ENCODE measurements at places on chromosomes 7 and 10.
A peak's percentile ranks its signal among the peaks of the same experiment; 100 is the strongest.

DNA sequence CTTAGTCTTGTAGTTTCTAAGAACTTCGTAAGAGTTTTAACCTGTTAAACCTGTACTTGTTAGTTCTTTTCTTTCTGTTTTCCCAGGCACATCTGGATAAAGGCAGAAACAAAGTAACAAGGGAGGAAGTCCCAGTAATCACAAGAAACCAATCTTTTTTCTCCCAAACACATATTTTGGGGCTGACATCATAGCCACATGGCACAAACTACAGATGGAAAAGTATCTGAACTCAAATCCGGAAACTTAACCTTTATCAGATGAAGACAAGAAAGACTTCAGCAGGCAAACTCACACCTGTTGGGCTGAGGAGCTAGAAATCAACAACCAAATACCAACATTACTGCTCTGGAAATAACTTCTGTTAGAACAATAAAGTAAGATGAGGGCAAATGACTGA, 67.1 kb downstream of the CUBN start:
- DNase-seq, result no peak

DNA sequence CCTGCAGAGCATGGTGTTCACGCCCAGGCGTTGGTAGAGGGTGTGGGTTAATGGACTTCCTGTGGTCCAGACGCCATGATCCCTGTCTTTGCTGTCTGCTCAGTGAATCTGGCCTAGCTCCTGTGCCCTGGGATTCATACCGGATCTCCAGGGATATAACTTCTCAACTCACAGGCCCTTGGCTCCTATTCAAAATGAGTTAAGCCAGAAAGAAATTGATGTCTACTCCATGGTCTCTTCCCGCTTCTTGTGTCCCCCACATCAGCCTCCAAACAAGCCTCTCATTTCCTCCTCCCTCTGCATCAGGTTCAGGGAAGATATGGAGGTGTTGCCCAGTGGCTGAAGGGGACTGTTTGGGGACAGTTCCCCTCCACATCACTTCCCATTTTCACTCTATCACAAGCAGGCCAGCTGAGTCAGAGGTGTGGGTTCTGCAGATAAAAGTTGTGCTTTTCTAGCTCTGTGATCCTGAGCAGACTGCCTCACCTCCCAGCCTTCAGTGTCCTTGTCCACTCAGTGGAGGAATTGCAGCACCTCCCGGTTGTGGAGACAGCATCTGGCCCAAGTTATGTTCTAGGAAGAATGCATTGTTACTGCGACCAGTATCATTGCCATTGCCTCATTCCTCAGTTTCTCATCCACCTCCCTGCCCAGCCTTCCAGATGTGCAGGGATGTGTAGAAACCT, 22.5 kb downstream of the AKR1E2 start:
- DNase-seq, result no peak

DNA sequence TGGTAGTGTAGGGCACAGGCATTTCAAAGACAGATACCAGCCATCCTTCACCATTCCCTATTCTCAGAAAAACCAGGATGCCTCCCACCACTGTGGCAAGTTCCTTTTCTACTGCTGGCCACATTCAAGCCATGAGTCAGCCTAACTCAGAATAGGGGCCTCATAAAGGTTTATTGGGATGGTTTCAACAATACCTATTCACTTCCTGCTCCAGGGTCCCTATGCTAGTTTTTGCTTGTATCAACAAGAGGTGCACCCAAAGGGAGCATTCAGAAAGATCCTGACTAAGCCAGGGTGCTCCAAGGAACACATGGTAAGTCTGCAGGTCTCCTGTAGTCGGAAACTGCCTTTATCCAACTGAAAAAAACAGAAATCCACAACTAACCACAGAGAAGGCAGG, 76.9 kb upstream of the EGR2 start:
- no peak for DNase-seq

GRCh38 chr7:12422554-12423320, 19.1 kb upstream of the VWDE start:
- DNase-seq, result no peak

DNA sequence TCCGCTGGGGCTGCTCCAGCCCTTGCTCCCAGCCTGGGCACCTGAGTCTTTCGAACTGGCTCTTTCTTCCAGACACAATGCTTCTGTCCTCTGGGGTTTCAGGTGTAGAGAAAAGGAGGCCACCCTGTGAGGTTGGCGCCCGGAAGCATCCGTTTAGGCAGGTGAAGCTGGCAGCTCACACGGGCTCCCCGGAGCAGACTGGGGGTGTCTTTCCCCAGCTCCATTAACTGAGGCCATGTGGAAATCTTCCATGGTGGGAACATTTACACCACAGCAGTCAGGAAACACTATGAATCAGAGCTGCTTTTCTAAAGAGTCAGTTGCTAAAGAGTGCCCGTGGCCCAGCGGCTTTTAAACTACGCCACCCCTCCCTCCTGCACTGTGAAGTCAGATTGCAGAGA, 29.2 kb downstream of the PRKAG2 start:
- DNase-seq, result no peak

DNA sequence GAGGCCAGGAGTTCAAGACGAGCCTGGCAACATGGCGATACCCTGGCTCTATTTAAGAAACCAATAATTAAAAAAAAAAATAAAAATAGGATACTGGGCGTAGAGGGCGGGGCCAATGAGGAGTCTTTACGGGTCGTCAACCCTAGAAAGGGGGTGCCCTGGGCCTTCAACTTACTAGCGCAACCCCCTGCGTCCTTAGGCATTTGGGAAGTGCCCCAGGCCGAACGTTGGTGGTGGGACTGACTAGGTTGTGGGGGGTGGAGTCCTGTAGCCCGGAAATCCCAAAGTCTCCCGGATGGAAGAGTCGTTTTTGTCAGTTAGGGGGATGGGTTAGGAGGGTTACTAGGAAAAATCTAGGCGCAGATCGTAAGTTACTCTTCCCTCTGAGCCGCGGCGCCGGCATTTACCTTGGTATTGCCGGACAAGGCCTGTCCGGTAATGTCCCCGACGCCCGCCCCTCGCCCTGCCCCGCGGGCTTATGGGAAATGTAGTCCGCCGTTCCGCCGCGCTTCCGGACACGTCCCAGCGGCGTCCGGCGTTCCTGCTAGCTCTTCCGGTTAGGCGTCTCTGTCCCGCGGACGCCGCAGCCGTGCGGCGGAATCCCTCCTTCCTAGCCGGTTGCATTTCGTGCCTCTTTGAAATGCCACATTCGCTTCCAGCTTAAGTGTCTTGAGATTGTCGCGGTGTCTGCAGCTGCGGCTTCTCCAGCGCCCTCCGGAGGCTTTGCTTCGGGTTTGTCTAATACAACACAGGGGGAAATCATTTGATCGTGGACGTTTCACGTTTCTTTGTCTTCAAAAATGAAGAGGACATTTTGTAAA, 1.3 kb upstream of the ACBD5 start:
- peak; percentile 93 for DNase-seq

DNA sequence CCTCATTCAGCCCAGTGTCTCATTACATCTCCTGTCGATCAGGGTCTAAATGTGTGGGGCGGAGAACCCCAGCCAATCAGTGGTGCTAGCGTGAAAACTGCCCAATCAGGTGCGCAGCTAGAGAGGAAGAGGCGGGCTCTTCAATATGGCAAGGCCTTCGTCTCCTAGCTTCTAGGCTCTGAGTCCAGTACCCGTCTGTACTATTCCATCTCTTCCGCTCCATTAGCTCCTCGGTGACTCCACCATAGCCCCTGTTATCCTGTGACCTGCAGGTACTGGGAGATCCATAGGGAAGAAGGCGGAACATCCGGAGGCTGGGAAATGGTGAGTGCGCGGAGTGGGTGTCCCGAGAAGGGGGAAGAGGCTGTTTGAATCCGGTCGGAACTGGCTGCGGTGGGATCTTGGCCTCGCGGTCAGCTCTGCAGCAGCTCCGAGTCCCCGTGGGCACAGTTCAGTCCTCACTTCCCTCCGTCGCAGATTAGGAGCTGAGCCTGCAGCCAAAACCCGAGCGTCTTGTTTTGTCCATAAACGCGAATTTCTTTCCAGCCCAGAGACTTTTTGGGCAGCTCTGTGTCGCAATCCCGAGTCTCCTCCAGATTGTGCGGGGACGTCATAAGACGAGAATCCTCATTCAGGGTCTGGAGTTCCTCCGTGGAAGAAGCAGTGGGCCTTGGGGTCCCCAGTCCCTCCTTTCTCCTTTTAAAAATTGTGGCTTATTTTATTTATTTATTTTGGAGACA, at the start of gene ZNF727:
ZNF727 (plus strand) TSS at position 134 of the 740 bp plus-strand sequence; CDS start at position 322, 188 bp downstream.
- no peak for DNase-seq

DNA sequence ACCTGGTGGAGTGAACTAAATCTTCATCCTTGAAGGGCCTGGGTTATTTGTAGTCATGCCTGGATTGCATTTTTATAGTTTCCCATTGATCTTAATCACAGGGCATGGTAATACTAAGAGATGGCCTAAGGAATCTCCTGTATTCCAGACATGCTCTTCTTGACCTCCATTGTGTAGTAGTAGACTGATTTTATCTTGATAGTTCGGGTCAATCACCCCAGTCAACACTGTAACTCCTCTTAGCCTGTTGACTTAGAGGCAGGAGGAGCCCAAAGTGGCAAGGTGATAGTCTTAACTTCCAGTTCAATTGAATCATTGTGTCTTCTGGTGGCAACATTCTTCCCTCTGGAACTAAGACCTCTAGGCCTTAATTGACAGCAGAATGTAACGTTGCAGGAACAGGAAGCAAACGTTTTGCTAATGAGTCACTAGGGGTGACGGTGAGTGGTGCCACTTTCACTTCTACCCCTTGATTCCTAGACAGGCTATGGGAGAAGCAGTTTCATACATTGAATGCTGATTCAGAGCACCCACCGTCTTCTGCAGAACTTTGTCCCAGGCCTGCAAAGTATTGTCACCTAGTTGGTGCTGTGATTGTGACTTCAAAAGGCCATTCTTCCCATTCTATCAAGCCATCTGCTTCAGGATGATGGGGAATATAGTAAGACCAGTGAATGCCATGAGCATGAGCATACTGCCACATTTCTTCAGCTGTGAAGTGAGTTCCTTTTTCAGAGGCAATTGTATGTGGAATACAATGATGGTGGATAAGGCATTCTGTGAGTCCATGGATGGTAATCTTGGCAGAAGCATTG, 24.0 kb upstream of the PAPSS2 start:
- DNase-seq, result no peak

GRCh38 chr10:79930751-79931150, 18.2 kb downstream of the SFTPD start:
- DNase-seq, result no peak

DNA sequence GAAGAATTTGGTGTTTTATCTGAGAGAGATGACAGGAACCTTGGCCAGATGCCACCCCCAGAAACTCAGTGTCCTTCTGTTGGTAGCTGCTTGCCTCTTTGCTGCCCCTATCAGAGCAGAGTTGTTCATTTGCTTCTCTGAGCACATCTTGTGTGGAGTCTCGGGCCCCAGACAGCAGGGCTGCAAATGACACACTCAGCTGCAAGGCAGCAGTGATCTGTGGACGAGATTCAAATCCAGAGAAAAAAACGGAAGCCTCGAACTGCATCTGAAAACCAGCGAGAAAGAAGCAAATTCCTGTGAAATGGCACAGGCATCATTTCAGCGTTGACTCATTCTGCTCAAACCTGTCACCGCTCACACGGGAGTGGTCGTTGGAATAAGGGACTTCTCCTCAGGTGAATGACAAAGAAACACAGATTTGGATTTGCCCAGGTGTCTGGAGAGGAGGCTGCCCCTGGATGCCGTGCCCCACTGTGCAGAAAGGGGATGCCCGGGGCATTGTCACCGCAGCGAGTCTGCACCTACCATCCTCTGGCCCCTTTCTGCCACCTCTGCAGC, 144.7 kb downstream of the PFKFB3 start:
- no peak for DNase-seq

GRCh38 chr10:53786236-53786900, 1013.8 kb upstream of the MBL2 start:
- DNase-seq, result no peak

- no peak for DNase-seq
Measured at GRCh38 chr10:79189181-79189580, 120.4 kb downstream of the ZMIZ1 start.
